Stimulated activated CD8-positive, alpha-beta memory T cell treated with anti-CD3 and anti-CD28 coated beads, Interleukin-12 subunit alpha, Interleukin-12 subunit beta, amount 100 ng/mL, for 1 hour (primary cell): ENCODE measurements at places on chromosomes 12 and 14.

DNA sequence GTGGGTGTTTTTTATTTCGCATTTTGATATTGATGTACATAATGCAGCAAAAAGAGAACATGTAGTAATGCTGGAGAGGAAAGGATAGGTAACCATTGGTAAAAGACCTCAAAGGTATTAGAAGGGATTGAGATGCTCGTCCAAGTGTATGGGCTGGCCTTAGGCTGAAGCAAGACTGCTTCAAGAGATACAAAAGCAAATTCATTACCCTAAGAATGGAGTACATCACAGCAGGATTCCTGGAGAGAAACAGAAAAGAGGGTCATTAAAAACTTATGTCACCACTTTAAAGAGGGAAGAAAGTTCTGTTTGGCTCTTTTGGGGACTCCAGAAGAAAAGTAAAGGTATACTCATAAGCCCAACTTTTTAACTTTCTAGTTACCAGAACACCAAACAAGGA is 420.5 kb downstream of the ZFP36L1 start:
- no peak for DNase-seq

DNA sequence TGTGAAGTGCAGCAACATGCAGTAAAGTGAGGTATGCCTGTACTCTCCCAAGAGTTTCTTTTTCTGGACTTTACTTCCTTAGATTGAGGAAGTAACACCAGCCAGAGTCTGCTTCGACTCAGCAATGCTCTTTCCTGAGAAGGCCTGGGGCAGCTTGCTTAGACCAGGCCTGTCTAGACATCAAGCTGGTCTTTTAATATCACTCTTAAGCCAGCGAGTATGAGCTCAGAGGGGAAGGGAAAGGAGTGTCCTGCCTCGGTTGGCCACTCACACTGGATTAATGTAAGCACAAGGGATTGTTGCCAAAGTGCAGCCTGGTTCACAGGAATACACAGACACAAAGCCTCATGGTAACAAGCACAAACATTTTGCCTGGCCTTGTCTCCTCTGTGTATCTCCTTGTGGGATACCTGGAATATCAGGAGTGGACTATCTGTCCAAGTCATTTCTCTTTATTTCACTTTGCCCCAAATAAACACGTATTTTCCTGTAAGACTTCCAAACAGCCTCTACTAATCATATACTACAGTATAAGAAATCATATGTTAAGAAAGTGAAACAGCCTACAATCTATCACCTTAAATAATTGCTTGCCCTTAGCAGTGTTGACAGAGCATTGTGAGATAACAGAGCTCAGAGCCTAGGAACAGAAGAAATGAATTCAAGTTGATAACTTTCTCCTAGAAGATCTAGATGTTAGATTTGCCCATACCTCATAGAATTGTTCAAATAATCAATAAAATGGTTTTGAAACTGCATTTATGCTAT is 121.2 kb upstream of the DAAM1 start:
- no peak for DNase-seq

GRCh38 chr12:55036326-55037115 is 16.7 kb downstream of the NEUROD4 start:
- DNase-seq, result no peak

DNA sequence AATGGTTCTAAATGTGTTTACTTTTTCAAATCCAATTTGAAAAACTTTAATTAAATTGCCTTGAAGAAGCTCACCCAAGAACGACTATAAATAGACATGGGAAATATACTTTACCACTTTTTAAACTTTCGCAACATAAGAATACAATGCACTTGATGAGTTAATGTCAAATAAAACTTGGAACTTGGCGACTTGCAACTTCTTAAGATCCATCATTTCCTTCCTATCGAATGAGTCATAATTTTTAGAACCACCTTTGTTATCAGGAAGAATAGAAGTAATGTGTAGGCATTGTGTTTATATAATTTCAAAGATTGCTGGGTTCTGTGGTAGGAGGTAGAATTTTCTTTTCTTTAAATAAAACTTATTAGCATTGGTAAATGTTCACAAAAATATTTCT is 1417.4 kb upstream of the FLRT2 start:
- no peak for DNase-seq

- no peak for DNase-seq
Observed at GRCh38 chr12:104374071-104374470, 70.5 kb downstream of the EID3 start.
